ENCODE measurements at places on chromosomes 5 and 9.

GRCh38 chr9:6986141-6986815 is 228.5 kb downstream of the KDM4C start:
- no peak for DNase-seq

- DNase-seq: no peak
These were observed 21.8 kb upstream of the ANKRD33B start for GRCh38 chr5:10542055-10542550.

GRCh38 chr9:134225816-134226215 is 61.5 kb upstream of the RNU6ATAC start:
- DNase-seq: no peak

DNA sequence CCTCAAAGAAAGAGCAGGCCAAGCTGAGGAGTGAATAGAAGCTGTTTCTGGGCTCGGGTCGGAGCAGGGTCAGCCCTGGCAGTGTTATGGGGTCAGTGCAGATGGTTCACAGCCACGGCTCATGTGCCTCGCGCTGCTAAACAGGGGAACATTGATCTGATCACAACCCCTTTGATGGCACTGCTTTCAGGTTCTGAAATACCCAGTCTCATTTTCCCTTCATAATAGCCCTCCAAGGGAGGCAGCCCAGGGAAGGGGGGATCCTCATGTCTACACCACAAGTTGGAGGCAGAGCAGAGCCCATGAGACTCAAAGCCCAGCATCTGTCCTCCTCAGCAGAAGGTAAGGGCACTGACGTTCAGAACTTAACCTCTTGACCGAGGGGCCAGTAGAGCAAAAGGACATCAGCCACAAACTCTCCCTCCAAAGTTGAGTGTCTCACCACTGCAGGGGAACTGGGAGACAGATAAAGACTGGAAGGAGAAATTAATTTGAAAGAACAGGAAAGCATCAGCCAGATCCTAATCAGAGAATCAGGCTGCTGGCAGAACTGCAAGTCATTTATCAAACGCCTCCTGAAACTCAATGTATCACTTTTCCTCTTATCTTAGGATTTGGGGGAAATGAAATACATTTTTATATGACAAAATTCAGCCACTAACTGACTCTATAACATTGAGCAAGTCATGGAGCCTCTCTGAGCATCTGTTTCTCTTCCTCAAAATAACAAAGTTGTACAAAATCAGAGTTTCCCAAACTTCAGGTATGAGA is 110.6 kb downstream of the SH3TC2 start:
- no peak for DNase-seq

- DNase-seq: no peak
These were observed 49.7 kb upstream of the FST start for GRCh38 chr5:53430618-53431252.

GRCh38 chr5:74945561-74946165 is 79.5 kb upstream of the FAM169A start:
- peak; percentile 55 for DNase-seq

DNA sequence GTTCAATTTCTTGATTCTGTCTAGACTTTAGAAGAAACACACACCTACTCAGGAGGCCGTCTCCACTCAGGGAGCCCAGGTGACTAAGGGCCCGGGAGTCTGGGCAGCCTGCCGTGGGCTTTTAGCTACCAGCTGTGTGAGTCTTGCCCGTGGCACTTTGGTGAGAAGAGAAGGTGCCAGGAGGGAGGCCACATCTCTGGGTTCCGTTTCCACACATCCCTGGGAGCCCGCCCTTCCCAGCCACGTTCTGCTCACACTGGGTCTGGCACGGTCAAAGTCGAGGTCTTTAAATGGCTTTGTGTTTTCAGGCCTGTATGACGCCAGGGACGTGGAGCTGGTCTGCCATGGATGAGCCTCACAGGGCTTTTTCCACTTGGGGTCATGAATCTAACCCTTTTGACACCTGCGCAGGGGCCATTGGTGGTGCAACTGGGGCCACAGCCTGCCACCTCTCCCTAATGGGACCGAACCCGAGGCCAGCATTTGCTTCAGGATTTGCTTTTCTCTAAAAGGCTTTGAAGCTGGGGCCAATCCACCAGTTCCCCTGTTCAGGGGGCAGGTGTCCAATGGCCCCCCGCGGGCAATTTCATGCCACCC is 17.2 kb upstream of the FCN2 start:
- DNase-seq: no peak

- DNase-seq: no peak
These were observed 83.3 kb downstream of the ZNF354C start for GRCh38 chr5:179143446-179143845.

GRCh38 chr9:89484475-89485404 is 13.2 kb downstream of the SEMA4D start:
- no peak for DNase-seq

- DNase-seq: peak; percentile 41
These were observed 31.5 kb downstream of the KLF9 start for GRCh38 chr9:70382709-70383605.

DNA sequence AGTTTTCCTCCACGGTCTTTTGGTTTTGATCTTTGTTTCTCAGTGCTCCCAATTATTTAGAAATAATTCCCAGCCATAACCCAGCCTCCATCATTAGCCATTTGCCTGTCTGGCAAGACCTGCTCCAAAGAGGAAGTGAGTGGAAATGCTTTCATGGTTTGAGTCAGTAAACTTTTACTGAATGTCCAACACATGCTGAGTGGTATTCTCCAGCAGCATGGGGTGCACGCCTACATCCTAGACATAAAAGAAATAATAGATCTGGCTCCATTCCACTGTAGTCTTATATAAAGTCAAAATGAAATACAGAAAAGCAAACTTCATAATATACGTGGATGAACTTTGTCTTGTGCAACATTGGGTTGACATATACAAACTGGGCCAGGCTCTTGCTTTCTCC is 757.2 kb downstream of the TLE1 start:
- no peak for DNase-seq

- no peak for DNase-seq
These were observed 59.3 kb upstream of the CD180 start for GRCh38 chr5:67255881-67256280.

DNA sequence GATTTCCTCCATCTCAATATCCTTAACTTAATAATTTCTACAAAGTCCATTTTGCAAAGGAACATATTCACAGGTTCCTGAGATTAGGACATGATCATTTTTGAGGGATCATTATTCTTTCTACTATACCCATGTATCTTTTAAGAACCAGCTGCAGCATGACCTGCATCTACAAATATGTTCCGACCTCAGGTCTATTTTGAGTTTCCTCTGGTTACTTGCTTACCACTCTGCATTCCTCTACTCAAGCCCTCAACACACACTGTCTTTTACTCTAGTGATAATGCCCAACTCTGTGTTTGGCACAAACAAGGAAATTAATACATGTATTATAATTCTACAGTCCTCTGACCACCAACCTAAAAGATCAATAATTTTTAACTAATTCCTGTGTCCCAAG is 386.1 kb downstream of the DNAH5 start:
- DNase-seq: no peak

DNA sequence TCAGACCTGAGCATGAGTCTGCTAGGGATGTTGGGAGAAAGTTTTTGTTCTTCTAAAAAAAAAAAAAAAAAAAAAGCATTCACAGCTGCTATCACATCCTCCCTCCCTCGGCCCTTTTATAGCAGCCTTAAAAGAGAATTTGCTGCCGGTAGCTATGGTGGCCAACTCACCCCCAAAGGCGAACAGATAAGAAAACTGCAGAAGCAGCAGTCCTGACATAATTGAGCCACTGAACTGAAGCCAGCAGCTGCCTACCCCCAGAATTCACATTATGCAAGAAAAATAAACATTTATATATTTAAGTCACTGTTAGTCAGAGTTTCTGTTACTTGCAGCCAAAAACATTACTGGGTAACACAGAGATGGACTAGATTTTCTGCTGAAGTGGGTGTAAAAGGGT is 124.3 kb upstream of the SMARCA2 start:
- no peak for DNase-seq

- peak; percentile 57 for DNase-seq
These were observed 1005.7 kb downstream of the DTWD2 start for GRCh38 chr5:117982691-117983090.

GRCh38 chr9:859251-859650 is 17.8 kb downstream of the DMRT1 start:
- no peak for DNase-seq

GRCh38 chr5:57179262-57180200 is 5.7 kb downstream of the GPBP1 start:
- no peak for DNase-seq

- peak; percentile 59 for DNase-seq
These were observed 662.2 kb upstream of the ZNF608 start for GRCh38 chr5:125408448-125409233.

GRCh38 chr9:87812375-87813118 is 70.1 kb upstream of the SPATA31E1 start:
- DNase-seq: peak; percentile 2

DNA sequence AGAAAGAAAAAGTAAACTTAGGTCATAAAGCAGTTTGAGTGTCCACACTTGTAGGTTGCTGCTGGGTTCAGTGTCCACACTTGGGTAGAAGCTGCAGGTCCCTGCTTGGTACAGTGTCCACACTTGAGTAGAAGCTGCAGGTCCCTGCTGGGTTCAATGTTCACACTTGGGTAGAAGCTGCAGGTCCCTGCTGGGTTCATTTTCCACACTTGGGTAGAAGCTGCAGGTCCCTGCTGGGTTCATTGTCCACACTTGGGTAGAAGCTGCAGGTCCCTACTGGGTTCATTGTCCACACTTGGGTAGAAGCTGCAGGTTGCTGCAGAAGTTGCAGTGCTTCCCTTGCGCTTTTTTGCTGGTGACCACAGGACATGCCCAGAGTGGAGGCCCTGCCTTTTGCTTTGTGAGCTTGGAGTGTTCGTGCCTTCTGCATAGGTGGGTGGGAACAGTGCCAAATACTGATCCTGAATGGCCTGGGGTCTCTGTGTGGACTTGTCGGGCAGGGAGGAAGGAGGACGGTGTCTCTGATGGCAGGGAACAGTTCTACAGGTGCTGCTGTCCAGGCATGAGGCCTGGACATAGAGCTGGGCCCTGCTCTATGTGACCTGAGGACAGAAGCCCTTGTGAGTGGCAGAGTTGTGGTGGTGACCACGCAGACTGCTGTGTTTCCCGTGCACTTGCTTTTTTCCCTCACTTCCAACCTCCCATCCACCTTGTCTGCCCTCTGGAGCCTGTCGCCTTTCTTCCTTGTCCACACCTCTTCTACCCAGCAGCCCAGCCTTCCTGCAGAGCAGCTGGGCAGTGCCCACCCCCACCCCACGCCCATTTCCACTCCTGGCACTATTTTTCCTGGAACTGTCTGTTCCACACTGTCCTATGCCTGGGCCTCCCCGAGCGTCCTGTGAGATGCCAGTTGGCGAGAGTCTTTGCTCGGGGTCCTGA is 120.8 kb downstream of the EHMT1 start:
- no peak for DNase-seq

GRCh38 chr5:100469767-100470166 is 65.4 kb upstream of the FAM174A start:
- DNase-seq: no peak

DNA sequence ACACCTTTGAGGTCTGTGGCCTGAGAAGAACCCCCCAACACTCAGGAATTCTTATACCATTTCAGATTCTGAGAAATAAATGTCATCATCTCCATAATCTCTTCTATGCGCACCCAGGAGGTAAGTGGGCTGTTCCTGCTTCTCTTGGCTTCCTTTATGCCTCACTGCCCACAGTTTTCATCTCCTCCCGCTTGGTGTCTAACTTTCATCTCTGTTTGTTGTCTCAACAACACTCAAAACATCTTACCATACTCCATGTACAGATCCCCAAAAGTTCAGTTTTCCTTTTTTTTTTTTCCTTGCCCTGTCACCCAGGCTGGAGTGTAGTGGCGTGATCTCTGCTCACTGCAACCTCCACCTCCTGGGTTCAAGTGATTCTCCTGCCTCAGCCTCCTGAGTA is 170.2 kb upstream of the FREM1 start:
- no peak for DNase-seq

DNA sequence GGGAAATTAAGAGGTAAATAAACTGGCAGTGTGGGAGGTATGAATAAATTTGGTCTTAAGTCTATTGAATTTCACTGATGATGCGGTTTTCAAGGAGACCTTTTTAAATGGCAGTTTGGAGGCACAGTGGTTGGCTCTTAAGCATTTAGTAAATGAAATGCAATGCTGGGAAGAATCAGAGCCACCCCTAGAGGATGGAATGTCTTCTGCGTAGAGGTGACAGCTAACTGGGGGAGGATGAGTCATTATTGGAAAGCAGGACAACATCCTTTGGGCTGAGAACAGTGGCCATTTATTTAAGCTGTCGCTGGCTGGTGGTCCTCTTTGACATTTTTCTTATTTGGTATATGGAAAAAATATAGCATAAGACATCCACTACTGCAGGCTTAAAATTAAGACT is 163.2 kb downstream of the SH3GL2 start:
- DNase-seq: peak; percentile 71

- peak; percentile 70 for DNase-seq
These were observed 40.7 kb downstream of the SECISBP2 start for GRCh38 chr9:89358985-89359384.
